ENCODE measurements at places on chromosomes 13 and 19.
A peak's percentile ranks its signal among the peaks of the same experiment; 100 is the strongest.

GRCh38 chr13:36666477-36667229 is 7.2 kb upstream of the SERTM1 start:
- DNase-seq, result no peak

GRCh38 chr13:80447747-80448146 is 106.8 kb upstream of the SPRY2 start:
- no peak for DNase-seq

DNA sequence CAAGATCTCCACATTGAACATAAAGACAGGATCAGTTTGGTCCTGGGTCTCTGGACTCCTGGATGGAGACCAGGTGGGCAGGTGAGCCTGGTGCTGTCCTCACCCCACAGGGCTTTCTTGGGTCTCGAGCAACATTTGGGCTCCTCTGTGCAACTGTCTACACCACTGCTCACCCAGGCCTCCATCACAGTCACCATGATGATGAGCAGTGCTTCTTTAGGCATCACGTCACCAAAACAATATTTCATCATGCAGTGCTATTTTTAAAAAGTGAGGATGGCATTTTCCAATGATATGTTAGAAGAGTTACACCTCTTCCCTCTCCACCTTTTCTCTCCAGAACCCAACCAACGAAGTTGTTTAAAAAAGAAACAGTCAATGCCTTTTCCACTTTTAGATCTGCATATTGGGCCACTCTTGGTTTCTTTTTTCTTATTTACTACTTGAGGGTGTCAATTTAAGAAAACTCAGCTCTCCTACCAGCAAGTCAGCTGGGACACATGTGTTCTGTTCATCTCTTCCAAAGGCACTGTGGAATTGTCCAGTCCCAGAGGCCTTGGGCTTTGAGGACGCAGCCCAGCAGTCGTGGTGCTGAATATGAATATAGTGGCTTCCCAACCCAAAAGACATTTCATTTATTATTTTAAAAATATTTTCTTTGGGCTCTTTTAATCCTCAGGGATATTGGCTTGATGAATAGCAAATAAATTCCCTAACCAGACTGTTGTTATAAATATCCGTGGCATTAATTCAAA is 405.7 kb downstream of the KCNRG start:
- no peak for DNase-seq

DNA sequence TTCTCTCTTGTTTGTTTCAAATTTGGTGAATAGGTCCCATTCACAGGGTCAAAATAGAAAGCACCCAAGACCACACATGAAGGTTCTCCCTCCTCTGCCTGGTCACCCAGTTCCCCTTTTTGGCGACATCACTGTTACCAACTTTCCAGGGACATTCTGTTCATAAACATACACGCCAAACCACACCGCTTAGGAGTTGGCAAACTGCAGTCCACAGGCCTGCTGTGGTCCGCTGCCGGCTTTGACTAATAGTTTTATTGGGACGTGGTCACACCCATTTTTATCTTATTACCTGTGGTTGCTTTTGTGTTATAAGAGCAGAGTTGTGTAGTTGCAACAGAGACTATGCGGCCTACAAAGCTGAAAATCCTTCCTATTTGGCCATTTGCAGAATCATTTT is 24.2 kb downstream of the UHRF1 start:
- no peak for DNase-seq

GRCh38 chr13:104015646-104016396 is 949.6 kb upstream of the SLC10A2 start:
- DNase-seq, result no peak

DNA sequence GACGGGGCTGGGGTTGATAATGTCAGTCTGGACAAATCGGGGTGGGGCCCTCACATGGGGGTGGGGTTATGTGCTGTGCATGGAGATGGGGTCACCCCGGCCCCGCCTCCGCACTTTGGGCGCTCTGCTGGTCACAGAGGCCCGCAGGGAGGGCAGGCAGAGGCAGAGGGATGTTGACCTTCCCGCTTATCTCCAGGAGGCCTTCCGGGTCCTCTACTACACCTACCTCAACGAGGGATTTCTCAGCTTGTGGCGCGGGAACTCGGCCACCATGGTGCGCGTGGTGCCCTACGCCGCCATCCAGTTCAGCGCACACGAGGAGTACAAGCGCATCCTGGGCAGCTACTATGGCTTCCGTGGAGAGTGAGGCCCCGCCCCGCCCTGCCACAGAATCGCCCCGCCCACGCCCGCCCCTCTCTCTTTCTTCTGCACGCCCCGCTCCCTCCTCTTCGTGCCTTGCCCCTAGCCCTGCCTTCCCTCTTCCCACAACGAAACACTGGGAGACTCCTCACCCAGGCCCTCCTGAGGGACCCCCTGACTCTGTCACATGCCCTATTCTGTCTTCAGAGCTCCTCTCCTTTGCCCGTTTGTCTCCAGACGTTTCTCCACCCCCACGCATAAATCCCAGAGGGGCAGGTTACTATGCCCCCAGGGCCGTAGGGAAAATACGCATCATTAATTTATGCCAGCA is 32.8 kb downstream of the TMEM161A start:
- peak; percentile 85 for DNase-seq

GRCh38 chr19:28196961-28197360 is 1016.0 kb downstream of the UQCRFS1 start:
- DNase-seq, result peak; percentile 29

- no peak for DNase-seq
These were observed 201.0 kb upstream of the RXFP2 start for GRCh38 chr13:31538067-31539042.

- DNase-seq, result peak; percentile 47
These were observed 21.0 kb downstream of the TNFSF9 start for GRCh38 chr19:6551607-6552450.

DNA sequence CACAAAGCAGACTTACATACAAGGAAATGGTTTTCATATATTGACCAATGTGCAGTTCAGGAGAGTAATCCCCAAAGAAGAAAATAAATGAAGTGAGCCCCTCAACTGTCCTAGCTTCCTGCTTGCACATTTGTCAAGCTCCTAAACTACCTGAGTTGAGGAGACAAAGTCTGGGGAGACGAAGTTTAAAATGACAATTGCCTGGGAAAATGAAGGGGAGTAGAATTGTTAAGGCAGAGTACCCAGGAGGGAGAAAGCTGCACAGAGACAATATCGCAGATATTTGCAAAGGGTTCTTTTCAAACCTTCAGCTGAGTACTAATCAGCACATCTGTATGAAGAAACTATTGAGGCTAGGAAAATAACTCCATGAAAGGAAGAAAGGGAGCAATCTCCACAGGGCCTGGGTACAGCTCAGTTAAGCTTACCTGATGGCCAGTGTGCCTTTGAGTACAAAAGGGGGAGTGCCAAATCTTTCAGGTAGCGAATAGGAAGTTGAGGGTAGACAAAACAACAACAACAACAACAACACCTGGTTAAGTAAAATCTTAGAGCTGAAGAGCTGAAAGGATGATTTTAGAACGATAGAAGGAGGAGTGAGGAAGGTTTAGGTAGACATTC is 1700.1 kb upstream of the PRR20A start:
- no peak for DNase-seq

- DNase-seq, result peak; percentile 72
These were observed 3.0 kb downstream of the ANGPTL4 start for GRCh38 chr19:8366961-8367326.

GRCh38 chr13:51465124-51465523 is 12.3 kb upstream of the INTS6 start:
- DNase-seq, result no peak

DNA sequence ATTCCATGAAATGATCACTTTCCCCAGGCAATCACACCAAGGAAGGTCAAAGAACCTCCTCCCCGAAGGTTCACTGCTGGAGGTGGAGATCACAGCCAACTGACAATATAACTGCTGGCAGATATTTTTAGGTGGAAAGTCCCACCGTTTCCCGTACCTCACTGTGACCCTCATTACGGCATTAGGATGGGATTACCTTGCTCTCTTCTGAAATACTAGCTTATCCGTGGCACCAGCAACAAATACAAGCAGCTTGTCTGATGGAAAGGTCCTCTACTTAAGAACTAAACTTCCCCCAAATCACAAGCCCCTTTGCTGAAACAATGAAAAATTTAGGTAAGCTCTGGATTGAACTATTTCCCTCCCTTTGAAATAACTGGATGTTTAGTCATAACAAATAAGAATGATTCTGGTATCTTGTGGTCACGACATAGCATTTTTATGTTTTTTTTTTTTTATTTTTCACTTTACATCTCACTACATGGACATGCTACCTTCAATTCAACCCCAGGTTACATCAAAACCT is 178.9 kb downstream of the COL4A1 start:
- DNase-seq, result no peak

All from femur (tissue), 1 donor.